ENCODE measurements at places on chromosomes 11 and 22. TPM values are rescaled to one million over a fixed set of nuclear protein-coding genes. Genes with fewer than 3 reads are reported as not detected.

GRCh38 chr22:42887523-42888507, 30.7 kb upstream of the ARFGAP3 start:
- H3K4me1 ChIP-seq = peaks cover 9% of the 10 kb centered on the region
- no peak overlapping the region for H3K27ac ChIP-seq
- peaks cover 7% of the 10 kb centered on the region for H3K36me3 ChIP-seq
- no peaks in the 10 kb centered on the region for H3K27me3 ChIP-seq
- no peak for DNase-seq
- H3K4me3 ChIP-seq = no peak overlapping the region

- H3K27me3 ChIP-seq = no peaks in the 10 kb centered on the region
- no peak for DNase-seq
- no peak overlapping the region for H3K4me3 ChIP-seq
- peaks cover 26% of the 10 kb centered on the region for H3K4me1 ChIP-seq
Observed at GRCh38 chr22:28826921-28827320, 26.6 kb upstream of the XBP1 start.

DNA sequence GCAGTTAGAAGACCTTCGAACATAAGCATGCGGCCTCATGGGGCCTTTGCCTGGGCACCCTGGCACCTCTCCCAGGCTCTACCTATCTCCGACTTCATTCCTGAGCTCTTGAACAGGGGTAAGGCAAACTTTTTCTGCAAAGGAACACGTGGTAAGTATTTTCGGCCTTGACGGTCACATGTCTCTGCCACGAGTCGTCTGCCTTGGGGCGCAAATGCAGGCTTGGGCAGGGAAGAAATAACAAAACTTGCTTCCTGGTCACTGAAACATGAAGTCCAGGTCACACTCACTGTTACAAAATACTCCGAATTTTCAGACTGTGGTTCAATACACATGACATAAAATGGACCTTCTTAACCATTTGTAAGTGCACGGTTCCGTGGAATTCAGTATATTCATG, 3.4 kb upstream of the ASCL2 start:
- no peak overlapping the region for H3K4me3 ChIP-seq
- H3K36me3 ChIP-seq = no peaks in the 10 kb centered on the region
- H3K4me1 ChIP-seq = peaks cover 4% of the 10 kb centered on the region
- no peak overlapping the region for H3K27ac ChIP-seq

- H3K4me3 ChIP-seq = no peak overlapping the region
- H3K36me3 ChIP-seq = no peaks in the 10 kb centered on the region
- H3K4me1 ChIP-seq = peaks cover 3% of the 10 kb centered on the region
- DNase-seq = no peak
- H3K27ac ChIP-seq = no peak overlapping the region
Observed at GRCh38 chr22:16936625-16937024, 71.4 kb downstream of the GAB4 start.

DNA sequence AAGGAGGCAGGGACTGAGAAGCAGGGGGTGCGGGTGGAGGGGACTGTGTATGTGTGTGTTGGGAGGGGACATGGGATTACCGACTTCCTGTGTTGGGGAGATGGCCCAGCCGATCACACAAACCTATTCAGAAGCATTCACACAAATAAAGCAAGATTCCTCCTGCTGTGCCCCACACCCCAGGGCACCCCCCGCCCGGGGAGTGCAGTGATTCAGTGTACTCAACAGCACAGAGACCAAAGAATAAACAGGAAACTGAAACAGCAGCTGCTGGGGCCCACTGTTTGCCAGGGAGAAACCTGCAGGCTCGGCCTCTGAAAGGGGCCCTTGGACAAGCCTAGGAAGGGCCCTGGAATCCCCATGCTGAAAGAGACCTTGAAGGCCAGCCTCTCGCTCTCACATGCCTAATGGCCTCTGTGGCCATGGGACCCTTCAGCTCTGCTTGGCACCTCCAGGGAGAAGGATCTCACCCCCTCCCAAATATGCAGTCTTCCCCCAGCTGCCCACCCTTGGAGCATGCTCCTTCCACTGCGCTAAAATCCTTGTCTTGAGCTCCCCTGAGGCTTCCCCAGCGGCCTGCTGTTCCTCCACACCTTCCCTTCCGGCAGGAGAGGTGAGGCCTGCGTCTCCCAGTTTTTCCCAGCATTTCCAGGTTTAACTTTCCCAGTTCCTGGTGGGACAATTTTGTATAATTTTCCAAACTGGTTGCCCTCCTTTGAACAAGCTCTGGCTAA, 72.9 kb downstream of the CSNK2A3 start:
- no peak overlapping the region for H3K4me3 ChIP-seq
- no peaks in the 10 kb centered on the region for H3K36me3 ChIP-seq
- H3K4me1 ChIP-seq = peaks cover 4% of the 10 kb centered on the region
- peak; percentile 5 for DNase-seq
- H3K27me3 ChIP-seq = peaks cover 2% of the 10 kb centered on the region
- H3K27ac ChIP-seq = no peak overlapping the region

DNA sequence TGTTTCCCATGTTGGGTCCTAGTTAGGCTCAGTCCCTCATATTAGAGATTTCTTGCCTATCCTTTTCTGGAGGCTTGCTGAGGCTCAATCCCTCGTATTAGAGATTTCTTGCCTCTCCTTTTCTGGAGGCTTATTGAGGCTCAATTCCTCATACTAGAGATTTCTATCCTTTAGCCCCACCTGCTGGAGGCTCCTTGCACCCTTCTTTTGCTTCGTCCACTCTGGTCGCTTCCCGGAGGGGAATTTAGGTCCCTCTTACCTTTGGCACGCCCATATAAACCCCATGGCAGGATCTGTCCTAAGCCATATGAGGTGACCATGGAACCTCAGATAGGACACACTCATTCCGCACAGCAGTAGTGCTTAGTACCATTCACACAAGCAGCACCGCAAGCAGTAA, 15.9 kb downstream of the CYP2D6 start:
- peaks cover 12% of the 10 kb centered on the region for H3K36me3 ChIP-seq
- no peak overlapping the region for H3K27ac ChIP-seq
- peak; percentile 18 for DNase-seq
- no peak overlapping the region for H3K4me3 ChIP-seq
- no peaks in the 10 kb centered on the region for H3K27me3 ChIP-seq

- peaks cover 8% of the 10 kb centered on the region for H3K27me3 ChIP-seq
- H3K4me1 ChIP-seq = peaks cover 8% of the 10 kb centered on the region
- no peak overlapping the region for H3K4me3 ChIP-seq
- H3K36me3 ChIP-seq = no peaks in the 10 kb centered on the region
- DNase-seq = no peak
Observed at GRCh38 chr11:11998091-11998781, 10.2 kb downstream of the DKK3 start.

The FAM168A gene
- total RNA-seq = 11.9 TPM

GRCh38 chr11:134119094-134119493, 50.2 kb downstream of the JAM3 start:
- no peak for DNase-seq
- H3K36me3 ChIP-seq = peaks cover 4% of the 10 kb centered on the region
- H3K4me1 ChIP-seq = peaks cover 2% of the 10 kb centered on the region

DNA sequence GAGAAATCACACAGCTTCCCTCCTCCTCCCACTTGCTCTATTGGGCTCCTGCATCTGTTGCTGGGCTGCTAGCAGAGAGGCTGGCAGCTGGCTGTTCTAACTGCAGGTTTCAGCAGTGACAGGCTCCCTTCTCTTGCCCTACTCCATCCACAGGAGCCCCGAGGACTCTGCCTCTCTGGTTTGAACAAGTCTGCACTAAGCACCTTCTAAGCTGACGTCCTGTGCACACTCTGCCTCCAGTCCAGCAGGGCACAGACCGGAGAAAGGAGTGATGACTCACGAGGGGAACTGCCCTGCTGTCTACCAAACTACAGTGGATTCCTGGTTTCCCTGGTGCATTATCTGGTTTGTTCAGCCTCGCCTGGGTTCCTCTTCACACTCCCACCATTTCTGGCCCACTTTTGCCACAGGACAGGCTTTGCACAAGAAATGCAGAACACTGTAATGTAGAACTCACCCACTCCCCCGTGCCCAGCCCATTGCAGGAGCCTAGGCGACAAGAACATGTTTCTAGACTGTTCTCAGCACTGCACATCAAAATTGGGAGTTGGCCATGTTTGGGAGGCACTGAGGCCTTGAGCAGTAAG, 26.0 kb downstream of the IL10RA start:
- H3K4me1 ChIP-seq = peaks cover 44% of the 10 kb centered on the region
- H3K36me3 ChIP-seq = no peaks in the 10 kb centered on the region
- H3K27me3 ChIP-seq = no peaks in the 10 kb centered on the region
- no peak overlapping the region for H3K27ac ChIP-seq

GRCh38 chr11:110989428-110990133, 255.9 kb upstream of the POU2AF2 start:
- no peak overlapping the region for H3K4me3 ChIP-seq
- H3K4me1 ChIP-seq = no peaks in the 10 kb centered on the region
- no peaks in the 10 kb centered on the region for H3K36me3 ChIP-seq
- H3K27ac ChIP-seq = no peak overlapping the region
- DNase-seq = no peak

DNA sequence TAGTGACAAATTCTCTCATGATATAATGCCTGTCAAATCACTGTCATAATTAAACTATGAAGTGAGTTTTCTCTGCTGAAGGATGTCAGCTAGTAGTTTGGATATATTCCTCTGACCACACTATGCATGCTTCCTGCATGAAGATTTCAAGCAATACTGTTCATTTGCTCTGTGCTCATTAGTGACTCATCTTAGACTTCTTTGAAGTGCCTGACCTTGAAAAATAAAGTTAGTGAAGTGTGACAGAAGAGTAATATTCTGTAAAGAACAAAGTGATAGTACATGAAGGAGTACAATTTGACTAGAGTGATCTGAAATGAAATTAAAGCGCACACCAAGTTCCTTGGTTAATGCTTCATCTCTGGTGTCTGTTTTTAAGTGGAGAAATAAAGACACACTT, 629.5 kb upstream of the ANO3 start:
- no peaks in the 10 kb centered on the region for H3K27me3 ChIP-seq
- no peaks in the 10 kb centered on the region for H3K4me1 ChIP-seq
- H3K27ac ChIP-seq = no peak overlapping the region
- no peak overlapping the region for H3K4me3 ChIP-seq

The HMBS gene
- total RNA-seq = 27.9 TPM

Measured in activated naive CD4-positive, alpha-beta T cell treated with anti-CD3 and anti-CD28 coated beads for 36 hours (primary cell).